ENCODE measurements at places on chromosomes 5 and 9.

- DNase-seq, result no peak
Observed at GRCh38 chr5:159411115-159411514, 80.8 kb upstream of the IL12B start.

- DNase-seq, result no peak
Observed at GRCh38 chr9:89797255-89797654, 192.4 kb downstream of the GADD45G start.

DNA sequence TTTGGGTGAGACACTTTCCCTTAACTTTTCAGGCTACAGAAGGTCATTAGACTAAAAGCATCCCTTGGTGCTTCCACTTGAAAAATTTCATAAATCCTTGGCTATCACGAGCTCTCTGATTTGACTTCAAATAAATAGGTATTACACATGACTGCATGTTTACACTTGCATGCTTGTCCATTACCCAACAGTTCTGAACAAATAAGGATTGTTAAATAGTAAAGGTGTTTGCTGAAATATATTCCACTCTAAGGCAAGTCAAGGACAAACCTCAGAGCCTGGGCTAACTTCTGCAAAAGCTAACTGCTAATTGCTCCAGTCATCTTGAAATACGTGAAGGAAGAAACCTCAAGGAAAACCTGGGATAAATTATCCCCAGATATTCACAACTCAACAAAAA, 14.5 kb downstream of the FBXW2 start:
- DNase-seq, result no peak

DNA sequence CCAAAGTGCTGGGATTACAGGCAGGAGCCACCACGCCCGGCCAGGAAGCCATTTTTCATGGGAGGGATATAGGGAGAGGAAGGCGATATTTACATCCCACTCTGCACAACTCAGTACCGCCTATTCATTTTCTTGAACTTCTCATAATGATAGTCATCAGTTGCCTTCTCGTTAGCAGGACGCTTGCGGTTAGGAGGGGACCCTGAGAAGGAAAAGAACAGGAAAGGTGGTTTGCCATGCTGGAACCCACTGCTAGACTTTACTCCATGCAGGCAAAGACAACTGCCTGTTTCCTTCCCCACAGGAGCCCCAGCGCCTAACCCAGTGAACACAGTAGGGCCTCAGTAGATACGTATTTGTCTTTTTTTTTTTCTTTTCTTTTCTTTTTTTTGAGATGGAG, 4.1 kb upstream of the TOR1A start:
- DNase-seq, result no peak

- no peak for DNase-seq
Observed at GRCh38 chr5:33928283-33928682, 7.9 kb upstream of the RXFP3 start.

- peak; percentile 65 for DNase-seq
Observed at GRCh38 chr9:110050925-110051355, 157.0 kb downstream of the C9orf152 start.

DNA sequence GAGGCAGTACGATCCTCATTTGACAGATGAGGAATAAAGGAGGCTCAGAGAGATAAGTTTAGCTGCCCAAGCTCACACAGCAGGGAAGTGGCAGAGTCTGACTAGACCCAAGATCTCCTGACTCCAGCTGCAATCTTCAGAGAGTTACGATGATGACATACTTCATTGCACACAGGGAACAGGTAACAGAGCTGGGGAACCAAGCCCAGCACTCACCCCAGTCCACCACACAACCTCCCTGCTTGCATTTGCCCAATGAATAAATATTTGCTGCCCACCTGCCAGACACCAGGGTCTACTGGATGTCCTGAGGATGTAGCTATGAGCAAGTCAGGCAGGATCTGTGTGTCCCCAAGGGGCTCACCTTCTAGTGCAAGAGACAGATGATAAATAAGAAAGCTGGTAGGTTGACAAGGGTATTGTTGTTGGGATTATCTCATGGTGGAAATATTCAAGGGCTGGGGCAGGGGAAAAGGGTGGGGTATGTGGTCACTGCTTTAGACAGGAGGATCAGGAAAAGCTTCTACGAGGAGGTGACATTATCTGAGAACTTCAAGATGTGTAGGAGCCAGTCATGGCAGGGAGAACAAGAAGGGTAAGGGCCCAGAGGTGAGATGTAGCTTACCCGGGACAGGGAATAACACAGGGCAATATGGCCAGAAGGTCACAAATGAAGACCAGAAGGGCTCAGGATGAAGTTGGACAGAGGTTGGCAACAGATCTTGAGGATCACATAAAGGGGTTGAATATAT, 28.6 kb upstream of the CPEB4 start:
- no peak for DNase-seq

GRCh38 chr5:157597277-157597676, 21.7 kb upstream of the ADAM19 start:
- no peak for DNase-seq

DNA sequence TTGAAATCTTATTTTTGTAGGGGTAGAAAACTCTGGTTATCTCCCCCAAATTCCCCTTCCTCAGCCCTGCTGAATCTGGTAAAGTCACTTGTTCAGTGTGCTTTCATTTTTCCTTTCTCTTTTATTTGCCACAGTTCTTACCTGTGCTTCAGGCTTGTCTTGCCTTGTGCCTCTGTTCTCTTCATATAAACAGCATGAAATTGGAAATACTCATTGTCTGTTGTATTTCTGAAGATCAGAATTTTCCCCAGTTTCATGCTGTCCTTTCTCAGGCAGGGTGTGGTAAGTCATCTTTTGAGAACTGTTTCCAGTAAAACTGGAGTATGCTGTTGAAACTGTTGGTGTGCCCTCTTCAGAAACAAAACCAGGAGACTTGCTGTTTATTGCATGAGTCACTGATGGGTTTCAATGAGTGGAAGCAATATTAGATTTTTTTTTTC, 7.0 kb downstream of the PAM start:
- DNase-seq, result no peak

GRCh38 chr9:91028166-91028827, 226.7 kb downstream of the SYK start:
- no peak for DNase-seq

DNA sequence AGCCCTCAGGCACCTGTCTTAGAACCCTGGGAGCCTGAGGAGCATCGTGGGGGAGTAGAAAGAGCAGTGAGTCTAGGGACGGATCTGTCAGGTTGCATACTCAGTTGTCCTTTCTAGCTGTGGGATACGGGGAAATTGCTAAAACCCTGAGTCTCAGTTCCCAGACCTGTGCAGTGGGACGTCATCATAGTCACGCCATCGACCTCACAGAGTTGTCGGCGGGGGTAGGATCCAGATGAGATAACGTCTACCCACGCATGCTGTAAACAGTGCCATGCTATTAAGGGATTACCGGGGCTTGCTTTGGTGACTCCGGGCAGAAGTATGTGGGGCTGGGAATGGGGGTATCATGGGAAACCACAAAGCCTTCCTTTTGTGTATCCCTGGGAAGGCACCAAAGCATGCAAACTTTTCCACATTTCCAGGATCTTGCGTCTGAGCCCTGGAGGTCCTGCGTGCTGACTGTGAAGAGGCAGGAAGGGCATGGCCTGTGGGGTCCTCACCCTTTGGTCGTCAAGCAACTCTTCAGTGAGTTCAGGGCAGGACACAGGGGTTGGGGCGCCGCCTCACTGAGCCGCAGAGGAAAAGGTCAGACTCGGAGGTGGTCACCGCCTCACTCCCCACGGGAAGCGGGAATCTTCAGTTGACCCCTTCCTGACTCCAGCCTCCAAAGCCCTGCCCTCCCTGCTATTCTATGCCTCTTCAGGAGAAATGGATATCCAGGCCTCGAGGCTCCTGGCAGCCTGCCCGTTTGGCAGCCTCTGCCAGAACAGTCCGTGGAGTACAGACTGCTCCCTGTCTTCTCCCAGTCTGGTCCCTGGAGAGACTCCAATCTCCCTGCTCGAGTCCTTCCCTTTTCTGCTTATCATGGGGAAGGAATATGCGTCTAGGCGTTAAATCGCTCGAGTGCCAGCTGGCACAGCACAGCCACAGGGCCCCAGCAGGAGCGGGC, 186.8 kb upstream of the KLF9 start:
- DNase-seq, result peak; percentile 18

DNA sequence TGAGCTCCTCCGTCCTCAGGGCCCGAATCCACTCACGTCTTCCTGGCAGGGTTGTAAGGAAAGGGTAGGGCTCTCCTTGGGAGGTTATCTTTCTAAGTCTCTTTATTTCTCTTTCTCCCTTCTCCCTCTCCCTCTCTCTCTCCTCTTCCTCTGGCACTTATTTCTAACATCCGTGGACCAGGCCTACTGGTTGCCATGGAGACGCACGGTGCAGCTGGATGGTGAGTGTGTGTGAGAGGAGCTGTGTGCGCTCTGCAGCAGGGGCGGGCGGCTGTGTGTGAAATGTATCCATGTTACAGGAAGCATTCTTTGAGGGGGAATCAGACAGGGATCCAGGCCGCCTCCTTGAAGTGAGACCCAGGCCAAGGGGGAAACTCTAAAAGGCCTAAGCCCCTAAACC, 32.2 kb downstream of the PCDH1 start:
- no peak for DNase-seq

- DNase-seq, result no peak
Observed at GRCh38 chr5:137286025-137286610, 213.0 kb downstream of the SPOCK1 start.

DNA sequence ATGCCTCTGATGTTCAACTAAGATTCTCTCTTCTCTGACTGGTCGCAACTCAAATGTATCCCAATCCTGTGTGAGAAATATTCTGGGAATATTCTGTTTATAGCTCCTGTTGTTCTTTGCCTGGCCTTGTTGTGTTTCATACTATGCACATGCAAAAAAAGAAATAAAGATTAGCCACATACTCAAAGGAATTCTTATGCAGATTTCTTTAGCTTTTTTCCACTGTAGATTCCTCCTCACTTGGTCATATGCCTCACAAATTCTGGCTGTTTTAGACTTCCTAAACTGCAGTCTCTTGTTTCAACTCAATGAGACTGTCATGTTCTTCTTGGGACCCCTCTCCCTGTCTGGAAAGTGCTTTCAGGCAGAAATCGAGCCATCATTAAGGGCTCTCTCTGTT, 217.5 kb upstream of the SH3GL2 start:
- no peak for DNase-seq

- DNase-seq, result no peak
Observed at GRCh38 chr9:117293206-117294114, 121.4 kb downstream of the ASTN2 start.

GRCh38 chr9:113456235-113456634, 7.3 kb upstream of the RGS3 start:
- DNase-seq, result no peak

DNA sequence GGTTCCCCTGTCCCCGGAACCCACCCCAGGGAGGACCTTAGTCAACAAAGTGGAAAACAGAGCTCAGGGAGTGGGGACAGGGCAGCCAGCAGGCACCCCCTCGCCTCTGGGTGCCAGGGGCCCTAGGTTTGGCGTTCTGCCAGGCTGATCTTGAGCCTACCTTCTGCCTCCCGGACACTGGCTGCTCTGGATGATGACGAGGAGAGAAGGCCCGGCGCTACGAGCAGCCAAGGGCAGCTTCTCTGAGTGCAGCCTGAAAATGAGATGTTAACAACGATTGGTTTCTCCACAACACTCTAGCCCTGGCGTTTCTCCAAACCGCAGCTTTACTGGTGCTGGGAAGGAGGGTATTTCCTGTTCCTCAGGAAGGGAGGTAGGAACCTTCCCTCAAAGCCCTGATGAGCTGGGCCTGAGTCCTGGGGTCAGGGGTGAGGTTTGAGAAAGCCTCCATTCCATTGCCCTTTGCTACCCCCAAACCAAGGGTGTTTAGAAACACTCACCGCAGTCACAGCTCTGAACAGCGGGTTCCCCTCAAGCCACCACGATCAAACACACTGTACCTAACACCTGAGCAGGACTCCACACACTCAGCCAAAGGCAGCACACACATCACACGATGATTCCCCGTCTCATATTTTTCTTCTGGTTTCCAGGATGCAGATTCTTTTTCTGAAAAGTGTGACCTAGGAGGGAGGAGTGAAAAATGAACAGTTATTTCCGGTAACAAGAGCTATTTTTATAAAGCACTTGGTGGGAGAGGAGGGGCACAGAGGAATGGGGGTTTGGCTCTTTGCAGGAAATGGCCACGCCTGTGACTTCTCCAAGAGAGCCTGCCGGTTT, at the start of gene STING1:
Gene STING1, minus strand, starts transcription at position 709 of the 840 bp plus-strand sequence. CDS start 1,054 bp downstream, outside the sequence.
- peak; percentile 93 for DNase-seq

DNA sequence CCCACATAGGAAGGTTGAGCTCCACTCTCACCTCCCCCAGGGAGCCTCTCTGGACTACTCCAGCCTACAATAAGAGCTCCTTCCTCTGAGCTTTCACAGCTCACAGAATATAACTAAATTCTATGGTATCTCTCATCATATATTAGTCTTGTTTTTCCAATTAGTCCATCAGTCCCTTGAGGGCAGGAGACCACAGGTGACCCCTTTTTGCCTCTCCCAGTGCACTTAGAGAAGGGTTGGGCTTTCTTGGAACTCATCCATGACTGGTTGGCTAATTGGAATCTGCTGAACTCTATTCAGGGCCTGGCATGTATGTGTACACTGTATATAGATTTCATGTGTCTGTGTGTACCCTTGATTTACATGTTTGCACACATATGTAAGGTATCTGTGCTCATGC, 50.4 kb upstream of the ARAP3 start:
- DNase-seq, result no peak

All from inflammatory macrophage (primary cell).